ENCODE measurements at places on chromosomes 11 and 22.

- no peak for DNase-seq
Measured at GRCh38 chr11:102006835-102007566, 40.2 kb upstream of the CFAP300 start.

- no peak for DNase-seq
Measured at GRCh38 chr11:88179141-88179540, 3.9 kb upstream of the RAB38 start.

GRCh38 chr11:72425053-72425980 lies 9.0 kb downstream of the CLPB start:
- no peak for DNase-seq

- DNase-seq, result no peak
Measured at GRCh38 chr11:88300888-88301487, 36.5 kb downstream of the CTSC start.

GRCh38 chr11:130825983-130826382 lies 90.3 kb downstream of the SNX19 start:
- no peak for DNase-seq

- no peak for DNase-seq
Measured at GRCh38 chr22:27749597-27750225, 51.8 kb downstream of the MN1 start.

DNA sequence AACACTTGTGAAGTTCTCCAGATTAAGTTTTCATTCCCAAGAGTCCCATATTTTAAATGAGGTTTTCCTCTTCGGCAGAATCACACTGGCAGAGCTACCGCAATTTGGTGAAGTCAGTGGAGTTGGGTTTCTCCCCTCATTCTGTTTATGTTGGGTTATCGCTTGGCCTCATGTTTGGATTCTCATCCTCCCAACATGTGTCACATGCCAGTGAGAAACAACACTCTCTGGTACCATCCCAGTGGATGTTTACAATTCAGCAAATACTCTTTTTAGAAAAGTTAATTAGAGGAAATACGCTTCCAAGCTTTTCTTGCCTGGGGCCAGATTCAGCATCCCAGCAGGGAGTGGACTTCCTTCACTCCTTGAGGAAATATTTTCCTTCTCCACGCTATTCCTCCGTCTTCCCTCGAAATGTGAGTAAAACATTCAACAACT lies 2.1 kb downstream of the PAMR1 start:
- DNase-seq, result no peak

All from spinal cord (tissue), 10 donors.